ENCODE measurements at places on chromosomes 11 and 22.

DNA sequence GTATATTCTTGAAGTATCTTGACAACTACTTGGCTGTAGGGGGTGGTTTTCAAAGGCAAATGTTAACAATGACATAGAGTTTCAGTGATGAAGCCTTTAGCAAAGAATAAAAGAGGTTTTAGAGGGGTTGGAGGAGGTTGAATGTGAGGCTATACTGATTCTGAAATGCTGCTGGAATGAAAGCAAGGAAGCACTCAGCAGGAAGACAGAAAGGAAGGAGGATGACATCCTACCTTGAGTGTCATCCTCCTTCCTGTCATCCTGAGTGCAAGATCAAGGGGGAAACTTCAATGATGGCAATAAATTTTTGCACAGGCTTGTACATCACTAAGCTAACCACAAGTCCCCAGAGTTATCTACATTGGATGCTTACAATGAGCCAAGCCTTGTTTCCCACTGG lies 120.5 kb downstream of the APIP start:
- DNase-seq = no peak

DNA sequence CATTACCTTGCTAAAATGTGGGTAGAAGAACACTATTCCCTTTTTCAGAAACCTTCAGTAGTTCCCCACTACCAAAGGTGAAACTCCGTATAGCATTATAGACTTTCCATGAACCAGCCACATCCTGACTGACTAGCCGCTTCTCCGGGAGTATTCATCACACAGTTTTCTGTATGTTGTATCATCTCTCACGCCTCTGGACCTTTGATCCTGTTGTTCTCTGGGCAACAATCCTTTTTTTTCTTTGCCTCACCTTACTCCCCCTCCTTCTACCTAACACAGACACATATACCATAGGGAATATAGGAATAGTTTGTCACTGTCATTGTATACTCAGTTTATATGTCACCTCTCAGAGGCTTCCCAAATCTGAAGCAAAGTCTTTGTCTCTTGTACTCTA lies 20.8 kb downstream of the ZC3H12C start:
- DNase-seq = no peak

DNA sequence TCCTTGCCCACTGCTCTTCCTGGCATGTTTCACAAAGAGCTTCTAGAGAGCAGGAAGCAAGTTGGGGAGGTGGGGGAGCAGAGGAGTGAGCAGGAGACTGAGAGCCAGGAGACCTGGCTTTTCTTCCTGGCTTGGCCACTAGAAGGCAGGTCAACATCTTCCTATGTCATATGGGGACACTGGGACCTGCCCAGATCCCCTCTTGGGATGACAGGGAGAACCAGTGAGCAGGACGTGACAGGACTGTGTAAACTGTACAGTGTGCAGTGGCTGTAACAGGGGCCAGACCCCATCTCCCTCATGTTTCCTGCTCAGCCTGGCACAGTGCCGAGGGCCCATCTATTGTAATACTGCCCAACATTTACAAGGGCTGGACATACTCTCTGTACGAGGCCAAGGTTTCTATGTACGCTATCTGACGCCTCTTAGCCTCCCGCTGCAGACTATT lies 29.4 kb downstream of the GDPD5 start:
- no peak for DNase-seq

DNA sequence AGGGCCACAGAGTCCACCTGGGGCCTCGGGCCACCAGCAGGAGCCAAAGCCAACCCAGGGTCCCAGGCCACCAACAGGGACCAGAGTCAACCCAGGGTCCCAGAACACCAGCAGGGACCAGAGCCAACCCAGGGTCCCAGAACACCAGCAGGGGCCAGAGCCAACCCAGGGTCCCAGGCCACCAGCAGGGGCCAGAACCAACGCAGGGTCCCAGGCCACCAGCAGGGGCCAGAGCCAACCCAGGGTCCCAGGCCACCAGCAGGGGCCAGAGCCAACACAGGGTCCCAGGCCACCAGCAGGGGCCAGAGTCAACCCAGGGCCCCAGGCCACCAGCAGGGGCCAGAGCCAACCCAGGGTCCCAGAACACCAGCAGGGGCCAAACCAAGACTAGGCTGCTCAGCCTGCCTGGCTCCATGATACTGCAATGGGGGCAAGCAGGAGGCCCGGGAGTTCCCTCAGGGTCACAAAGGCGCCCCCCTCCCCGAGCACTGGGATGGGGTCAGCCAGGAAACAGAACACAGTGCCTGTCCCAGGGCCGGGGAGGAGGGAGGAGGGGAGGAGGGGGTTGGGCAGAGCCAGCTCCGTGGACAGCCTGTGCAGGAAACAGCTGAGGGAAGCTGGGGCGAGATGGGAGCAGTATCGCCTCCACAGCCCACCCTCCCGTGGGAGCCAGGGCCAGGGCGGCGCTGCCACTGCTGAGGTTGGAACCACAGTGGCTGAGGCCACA lies 62.0 kb upstream of the PRR5 start:
- DNase-seq = no peak

- no peak for DNase-seq
Observed at GRCh38 chr11:122268601-122269130, 152.7 kb upstream of the BLID start.

GRCh38 chr11:129117595-129118350 lies 74.4 kb downstream of the ARHGAP32 start:
- DNase-seq = no peak

DNA sequence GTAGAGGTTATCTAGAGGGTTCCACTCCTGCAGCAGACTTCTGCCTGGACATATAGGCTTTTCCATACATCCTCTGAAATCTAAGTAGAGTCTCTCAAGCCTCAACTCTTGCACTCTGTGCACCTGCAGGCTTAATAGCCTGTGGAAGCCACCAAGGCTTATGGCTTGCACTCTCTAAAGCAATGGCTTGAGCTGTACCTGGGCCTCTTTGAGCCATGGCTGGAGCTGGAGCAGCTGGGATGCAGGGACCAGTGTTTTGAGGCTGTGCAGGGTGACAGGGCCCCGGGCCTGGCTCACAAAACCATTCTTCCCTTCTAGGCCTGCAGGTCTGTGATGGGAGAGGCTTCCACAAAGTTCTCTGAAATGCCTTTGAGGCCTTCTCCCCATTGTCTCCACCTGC lies 2.9 kb upstream of the NXPE4 start:
- DNase-seq = no peak
